ENCODE measurements at places on chromosomes 1 and 21. TPM values are rescaled to one million over a fixed set of nuclear protein-coding genes. Genes with fewer than 3 reads are reported as not detected.

Gene ATP6V1G3
- total RNA-seq: not detected

Gene GIPC2
- total RNA-seq: 0.35 TPM

Gene NHLH1
- 0.30 TPM for total RNA-seq

Gene PCNX2
- total RNA-seq: 17.3 TPM

Gene GJC2
- 0.79 TPM for total RNA-seq

Gene FHAD1
- total RNA-seq: 0.50 TPM
